ENCODE measurements at places on chromosomes 6 and 20.
A peak's percentile ranks its signal among the peaks of the same experiment; 100 is the strongest.

DNA sequence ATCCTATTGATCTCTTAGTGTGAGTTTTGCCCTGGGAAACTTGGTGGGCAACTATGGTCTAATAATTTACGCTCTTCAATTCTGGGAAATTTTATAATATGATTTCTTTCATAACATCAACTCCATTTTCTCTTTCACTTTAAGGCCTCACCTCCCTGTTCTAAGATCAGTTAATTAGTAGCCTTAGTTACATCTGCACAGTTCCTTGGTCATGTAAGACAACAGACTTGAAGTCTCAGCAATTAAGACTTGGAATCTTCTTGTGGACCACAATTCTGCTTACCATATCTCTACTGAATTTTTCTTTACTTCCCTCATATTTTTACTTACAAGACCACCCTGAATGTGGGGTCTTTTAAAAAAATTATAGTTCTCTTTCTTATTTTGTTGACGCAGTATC is 8.7 kb downstream of the ENPP3 start:
- no peak for DNase-seq

DNA sequence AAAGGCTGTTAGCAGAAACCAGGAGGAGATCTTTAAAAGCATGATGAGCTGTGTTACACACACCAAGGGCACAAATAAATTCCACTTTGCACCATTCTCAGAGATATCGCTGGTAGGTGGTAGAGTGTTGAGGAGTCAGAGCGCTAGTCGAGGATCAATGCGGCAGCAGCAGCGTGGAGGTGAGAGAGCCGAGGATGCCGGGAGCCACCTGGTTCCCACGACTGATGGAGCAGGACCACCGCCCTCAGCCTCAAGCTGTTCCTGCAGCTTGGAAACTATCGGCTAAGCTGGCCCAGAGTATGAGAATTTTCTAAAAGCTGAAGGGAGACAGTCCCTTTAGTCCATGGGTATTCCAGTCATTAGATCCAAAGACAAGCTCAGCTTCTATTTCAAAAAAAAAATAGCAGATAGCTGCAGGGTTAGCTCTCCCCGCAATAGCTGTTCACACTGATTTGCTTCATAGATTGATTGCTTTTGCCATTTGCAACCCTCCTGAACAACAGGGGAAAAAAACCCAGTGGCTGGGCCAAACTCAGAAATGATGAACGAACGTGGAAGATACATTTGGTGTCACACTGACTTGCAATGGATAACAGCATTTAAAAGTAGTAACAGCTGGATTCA is 106.2 kb downstream of the LCA5 start:
- DNase-seq, result no peak

DNA sequence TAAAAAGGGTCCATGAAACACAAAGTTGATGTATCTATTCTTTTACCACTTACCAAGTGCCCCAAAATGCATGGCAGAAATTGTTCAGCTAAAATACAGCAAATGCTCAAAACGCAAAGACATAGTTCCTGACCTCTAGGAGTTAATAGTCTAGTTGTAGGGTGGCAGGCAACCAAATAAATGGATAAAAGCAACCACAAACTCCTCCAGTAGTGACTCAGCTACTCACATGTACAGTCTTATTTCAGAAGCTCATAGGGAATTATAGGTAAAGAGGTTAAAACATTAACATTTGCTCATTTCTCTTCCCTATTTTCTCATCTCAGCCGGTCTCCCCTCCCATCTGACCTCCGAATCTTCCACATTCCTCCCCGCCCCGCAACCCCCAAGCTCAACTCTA is 143.9 kb upstream of the INSM1 start:
- no peak for DNase-seq

- peak; percentile 35 for DNase-seq
Observed at GRCh38 chr6:52284131-52284459, 447 bp downstream of the MCM3 start.

- peak; percentile 65 for DNase-seq
Observed at GRCh38 chr6:111113336-111114086, 26.2 kb downstream of the SLC16A10 start.

DNA sequence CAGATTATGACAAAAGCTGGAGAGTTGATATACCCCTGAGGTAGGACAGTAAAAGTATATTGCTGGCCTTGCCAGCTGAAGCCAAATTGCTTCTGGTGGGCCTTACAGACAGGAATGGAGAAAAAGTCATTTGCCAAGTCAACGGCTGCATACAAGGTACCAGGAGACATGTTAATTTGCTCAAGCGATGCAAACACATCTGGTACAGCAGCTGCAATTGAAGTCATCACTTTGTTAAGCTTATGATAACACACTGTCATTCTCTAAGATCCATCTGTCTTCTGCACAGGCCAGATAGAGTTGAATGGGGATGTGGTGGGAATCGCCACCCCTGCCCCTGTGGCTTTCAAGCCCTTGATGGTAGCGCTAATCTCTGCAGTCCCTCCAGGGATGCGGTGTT is 40.4 kb upstream of the POPDC3 start:
- no peak for DNase-seq

GRCh38 chr6:16471910-16472297 is 233.5 kb downstream of the GMPR start:
- no peak for DNase-seq

DNA sequence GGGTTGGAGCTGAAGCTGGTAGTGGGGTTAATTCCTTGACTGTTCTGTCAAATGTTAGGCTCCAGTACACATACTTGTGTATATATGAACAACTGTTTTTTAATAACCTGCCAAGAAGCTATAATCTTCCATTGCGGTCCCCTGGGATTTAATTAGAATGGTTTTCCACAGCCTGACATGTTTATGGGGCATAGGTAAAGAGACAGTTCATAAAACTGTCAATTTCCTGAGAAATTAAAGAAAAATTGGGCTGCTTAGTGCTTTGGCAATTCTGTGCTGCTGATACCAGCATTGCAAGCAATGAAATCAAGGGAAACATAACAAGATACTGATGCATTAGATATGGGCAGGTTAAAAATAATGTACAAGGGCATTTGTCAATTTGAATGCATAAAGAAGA is 314.1 kb upstream of the SLC35B3 start:
- no peak for DNase-seq

DNA sequence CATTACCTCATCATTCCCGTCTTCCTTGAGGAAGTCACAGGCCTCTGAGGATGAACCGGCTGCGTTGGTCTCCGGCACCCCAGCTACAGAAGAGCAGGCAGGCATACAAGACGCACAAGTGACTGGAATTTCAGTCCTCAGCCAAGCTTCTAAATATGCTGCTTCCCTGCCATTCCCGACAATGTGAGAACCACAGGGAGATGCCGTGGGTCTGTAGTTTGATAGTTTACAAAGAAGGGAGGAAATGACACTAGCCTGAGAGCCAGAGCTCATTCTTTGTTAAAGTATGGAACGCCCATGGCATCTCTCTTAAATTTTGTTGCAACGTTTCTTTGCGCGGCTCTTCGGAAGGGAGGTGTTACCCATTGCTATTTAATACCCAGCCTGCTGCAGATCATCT is 25.7 kb downstream of the HEBP2 start:
- no peak for DNase-seq

DNA sequence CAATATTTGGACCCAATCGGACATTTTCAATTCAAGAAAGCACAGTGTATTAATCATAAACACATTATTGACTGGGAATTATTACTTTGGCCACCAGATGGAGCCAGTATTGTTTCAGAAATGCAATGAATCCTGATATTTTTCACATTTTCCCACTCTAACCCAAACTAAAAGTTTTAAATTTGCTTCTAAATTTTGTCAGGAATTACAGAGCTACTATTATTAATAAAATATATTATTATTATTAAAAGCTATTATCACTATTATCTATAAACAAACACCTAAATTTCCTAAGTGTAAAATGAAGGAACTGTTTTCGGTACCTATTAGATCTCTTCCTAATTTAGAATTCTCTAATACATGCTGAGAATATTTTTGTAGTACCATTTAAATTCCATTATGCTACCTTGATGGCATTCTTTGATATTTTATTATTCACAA is 245.3 kb downstream of the OGFRL1 start:
- DNase-seq, result no peak

GRCh38 chr20:33936656-33937055 is 57.1 kb upstream of the RALY start:
- DNase-seq, result no peak

GRCh38 chr6:37103169-37104039 is 66.5 kb upstream of the PIM1 start:
- DNase-seq, result peak; percentile 29

- DNase-seq, result no peak
Observed at GRCh38 chr6:89243331-89243629, 26.1 kb upstream of the GABRR1 start.

- no peak for DNase-seq
Observed at GRCh38 chr6:128208078-128208477, 307.2 kb upstream of the THEMIS start.

- DNase-seq, result no peak
Observed at GRCh38 chr6:34460796-34461507, 4.9 kb upstream of the PACSIN1 start.

- DNase-seq, result no peak
Observed at GRCh38 chr6:111843347-111844147, 29.7 kb downstream of the FYN start.

GRCh38 chr6:3117912-3118352 is 579 bp upstream of the BPHL start:
- DNase-seq, result no peak

DNA sequence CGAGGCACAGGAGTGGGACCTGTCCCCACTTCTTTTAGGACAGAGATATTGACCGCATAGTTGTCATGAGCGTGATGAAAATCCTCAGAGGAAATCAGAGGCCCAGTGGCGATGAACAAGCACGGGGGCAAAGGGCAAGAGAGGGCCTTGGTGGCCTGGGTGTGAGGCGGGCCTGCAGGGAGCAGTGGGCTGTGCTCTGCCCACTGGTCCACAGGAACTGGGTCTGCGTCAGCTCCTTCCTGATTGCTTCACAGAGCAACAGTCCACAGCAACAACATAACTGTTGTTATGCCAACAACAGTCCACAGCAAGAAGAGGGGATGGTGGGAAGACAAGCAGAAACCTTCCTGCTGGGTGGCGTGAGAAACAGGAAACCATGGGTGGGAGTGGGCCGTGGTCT is 335.6 kb downstream of the ZFAND3 start:
- no peak for DNase-seq

- DNase-seq, result no peak
Observed at GRCh38 chr20:4243071-4243470, 227.7 kb upstream of the RNF24 start.

- no peak for DNase-seq
Observed at GRCh38 chr6:157236040-157236725, 87.1 kb downstream of the TMEM242 start.

GRCh38 chr6:139647016-139647415 is 272.6 kb upstream of the CITED2 start:
- no peak for DNase-seq

- no peak for DNase-seq
Observed at GRCh38 chr6:145875496-145876211, 61.1 kb upstream of the FBXO30 start.

DNA sequence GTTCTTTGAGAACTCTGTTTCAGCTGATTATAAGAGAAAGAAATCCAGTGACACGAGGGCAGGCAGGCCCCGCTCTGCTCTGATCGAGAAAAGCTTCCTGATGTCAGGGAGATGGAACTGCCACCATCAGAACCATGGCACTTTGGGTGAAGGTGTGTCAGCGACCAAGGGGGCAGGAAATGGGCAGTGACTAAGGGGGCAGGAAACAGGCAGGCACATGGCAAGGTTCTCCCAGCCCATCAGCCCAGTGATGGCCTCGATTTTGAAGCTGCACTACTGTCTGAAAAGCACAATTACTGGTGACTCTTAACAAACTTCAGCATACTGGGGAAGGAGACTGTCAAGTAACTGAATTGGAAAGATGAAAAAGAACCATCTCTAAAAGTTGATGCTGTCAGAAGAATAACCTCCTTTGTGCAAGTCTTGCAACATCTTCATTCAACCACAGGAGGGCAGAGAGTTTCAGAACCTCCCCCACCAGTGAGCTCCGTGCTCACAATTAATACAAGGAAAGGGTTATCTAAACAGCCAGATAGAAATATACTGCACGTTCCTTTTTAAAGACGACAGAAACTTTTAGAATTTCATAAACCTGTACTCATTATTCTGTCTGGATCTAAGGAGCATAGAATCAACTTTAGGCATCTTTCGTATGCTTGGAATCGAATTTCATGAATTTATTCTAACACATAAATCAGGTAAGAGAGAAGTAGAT is 39.1 kb downstream of the TMX4 start:
- DNase-seq, result peak; percentile 3
